Activated CD4-positive, alpha-beta memory T cell treated with anti-CD3 and anti-CD28 coated beads, Interleukin-2, amount 10 ng/mL, durations not matched to agents 7 days and 5 days (primary cell): ENCODE measurements at places on chromosomes 7 and 10. TPM values are rescaled to one million over a fixed set of nuclear protein-coding genes. Genes with fewer than 3 reads are reported as not detected.

DNA sequence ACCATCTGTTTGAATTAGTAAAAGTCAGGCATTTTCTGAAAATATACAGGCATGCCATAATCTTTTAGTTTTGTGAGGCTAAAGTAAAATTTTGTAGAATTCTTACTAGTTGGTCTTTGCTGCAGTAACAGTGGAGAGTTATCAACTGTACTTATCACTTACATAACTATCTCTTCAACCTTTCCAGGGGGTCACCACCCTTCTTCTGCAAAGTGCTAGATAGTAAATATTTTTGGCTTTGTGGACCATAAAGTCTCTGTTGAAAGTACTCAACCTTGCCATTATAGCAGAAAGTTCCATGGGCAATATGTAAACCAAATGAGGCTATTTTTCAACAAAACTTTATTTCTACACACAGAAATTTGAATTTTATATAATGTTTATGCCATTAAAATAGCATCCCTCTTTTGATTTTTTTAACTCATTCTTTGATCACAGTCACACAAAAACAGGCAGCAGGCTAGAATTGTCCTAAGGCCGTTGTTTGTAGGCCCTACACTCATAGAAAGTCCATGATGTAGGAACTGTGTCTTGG lies 59.5 kb upstream of the KLF6 start:
- DNase-seq: no peak

GRCh38 chr7:2559283-2559950 lies 638 bp downstream of the IQCE start:
- DNase-seq: peak; percentile 54

DNA sequence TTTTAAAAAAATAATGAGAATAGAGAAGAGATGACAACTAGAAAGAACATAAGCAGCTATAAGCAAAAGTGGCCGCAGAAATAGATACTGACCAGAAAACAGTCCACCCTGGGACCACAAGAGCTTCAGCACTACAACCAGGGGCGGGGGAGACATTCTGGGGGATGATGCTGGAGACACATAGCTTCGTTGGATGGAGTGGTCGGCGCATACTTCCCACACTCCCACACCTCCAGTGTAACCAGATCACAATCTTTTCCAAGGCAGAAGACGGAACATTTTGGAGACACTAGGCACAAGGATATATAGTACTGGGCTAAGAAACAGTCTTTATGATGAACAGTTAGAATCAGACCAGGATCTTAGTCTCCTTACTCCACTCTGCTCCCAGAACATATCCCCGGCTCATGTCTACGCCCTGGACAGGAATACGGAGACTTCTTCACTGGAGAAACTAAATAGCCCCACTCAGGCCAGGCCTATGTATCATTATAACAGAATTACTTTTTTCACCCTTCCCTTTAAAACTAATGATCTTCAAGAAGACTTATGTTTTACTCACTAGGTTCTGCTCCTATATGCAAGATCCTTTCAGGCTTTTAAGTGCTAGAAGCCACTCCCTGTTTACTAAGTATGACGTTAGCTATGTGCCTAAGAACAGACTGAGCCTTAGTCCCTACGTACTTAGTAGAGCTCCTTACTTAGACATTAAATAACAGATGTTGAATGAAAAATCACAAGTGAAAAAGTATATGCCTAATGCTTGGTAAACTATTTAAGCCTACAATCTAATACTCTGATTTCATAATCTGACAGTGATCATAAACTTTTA lies 169.6 kb downstream of the SRPK2 start:
- DNase-seq: no peak

GRCh38 chr10:75280236-75280635 lies 44.5 kb upstream of the COMTD1 start:
- no peak for DNase-seq

GRCh38 chr10:111984057-111984456 lies 199.5 kb downstream of the GPAM start:
- DNase-seq: no peak

DNA sequence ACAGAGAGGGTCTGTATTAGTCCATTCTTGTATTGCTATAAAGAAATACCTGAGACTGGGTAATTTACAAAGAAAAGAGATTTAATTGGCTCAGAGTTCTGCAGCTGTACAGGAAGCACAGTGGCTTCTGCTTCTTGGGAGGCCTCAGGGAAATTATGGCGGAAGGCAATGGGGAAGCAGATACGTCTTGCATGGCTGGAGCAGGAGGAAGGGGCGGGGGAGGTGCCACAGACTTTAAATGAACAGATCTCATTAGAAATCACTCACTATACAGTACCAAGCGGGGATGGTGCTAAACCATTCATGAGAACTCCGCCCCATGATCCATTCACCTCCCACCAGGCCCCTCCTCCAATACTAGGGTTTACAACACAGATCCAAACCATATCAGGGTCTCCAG lies 3.7 kb upstream of the CALU start:
- no peak for DNase-seq

DNA sequence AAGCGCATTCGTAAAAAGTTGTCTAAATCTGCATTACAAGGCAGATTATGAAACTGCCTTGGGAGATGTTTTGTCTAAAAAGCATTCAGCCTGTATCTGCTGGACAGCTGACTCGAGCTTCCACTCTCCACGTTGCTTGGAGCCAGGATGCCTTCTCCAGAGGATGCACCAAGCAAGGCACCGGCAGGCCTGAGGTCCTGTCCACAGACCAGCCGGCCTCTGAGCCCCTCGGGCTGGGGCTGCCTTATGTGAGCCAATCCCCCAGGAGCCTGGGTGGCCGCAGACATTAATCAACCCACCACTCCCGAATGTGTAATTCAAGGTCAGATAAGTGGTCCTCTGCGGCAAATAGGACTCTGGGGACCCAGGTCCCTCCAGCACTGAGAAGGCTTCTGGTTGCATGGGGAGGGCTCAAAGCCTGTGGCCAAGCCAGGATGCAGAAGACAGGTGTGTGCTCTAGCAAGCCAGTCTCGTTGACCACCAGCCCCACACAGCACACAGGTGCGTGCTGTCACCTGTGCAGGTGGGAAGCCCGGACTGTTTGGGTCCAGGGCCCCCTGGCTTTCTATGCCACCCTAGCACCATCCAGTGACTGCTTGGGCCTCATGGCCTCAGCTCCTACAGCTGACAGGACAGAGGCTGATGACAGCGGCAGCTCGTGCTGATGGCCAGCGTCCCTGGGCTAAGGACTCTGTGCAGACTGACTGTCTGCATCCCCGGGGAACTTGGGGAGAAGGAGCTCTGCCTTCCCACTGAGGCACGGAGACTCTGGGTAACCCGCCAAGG lies 4.8 kb upstream of the RET start:
- DNase-seq: no peak

- no peak for DNase-seq
These were observed 129.7 kb upstream of the PPP2R2D start for GRCh38 chr10:131770946-131771633.

GRCh38 chr10:101995451-101996063 lies 60.4 kb downstream of the ARMH3 start:
- no peak for DNase-seq

- DNase-seq: no peak
These were observed 186.8 kb downstream of the WDR37 start for GRCh38 chr10:1242975-1243374.

DNA sequence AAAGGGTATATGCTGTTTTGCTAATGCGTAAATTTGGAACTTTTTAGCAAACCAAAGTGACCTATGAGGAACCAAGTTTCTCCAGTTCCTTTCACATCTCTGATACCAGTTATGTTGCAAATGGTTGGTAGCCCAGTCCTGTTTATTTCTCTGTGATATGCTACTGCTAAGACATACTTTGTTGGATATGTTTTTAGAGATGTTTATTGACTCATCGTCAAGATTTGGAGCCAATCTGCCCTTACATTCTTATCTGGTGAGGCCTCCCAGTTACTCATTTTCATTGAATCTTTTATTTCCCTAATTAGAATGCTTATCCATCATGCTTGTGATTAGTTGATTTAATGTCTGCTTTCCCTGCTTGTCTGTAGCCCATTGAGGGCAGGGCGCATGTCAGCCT lies 58.9 kb downstream of the LRGUK start:
- no peak for DNase-seq

DNA sequence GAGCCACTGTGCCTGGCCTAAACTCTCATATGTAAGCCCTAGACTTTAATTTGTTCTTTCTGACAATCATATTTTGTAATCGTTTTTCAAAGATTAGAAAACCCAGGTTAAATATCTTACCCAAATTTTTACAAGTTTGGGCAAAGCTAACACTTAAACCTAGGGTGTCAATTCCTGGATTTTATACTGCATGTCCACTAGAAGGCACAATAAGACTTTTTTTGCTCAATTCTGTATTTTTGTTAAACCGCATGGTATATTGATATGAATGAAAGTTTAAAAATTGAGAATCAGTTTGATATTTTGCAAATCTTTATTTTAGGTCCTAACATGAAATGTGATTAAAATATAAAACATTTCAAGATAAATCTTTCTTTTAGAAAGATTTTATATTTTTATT lies 29.3 kb downstream of the DYNC2I1 start:
- no peak for DNase-seq

- no peak for DNase-seq
These were observed 11.7 kb downstream of the NOC3L start for GRCh38 chr10:94351089-94351488.

DNA sequence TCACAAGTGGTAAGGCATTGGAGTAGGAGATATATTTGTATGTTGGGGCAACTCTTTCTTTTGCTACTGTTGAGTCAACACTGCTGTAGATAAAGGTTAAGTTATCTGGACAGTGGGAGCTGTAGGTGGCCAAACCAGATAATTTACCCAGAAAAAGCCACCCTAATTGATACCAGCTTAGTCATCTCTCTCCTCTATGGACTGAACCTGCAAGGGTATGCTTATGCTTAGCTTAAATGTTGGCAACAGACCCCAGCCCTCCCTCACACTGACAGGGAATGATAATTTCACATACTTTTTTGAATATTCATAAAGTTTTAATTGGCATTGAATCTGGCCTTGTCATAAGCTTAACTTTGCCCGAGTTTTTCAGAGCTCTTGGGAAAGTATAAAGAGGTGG lies 66.3 kb downstream of the CREB5 start:
- no peak for DNase-seq

GRCh38 chr7:45515346-45515745 lies 58.8 kb upstream of the ADCY1 start:
- no peak for DNase-seq

GRCh38 chr7:133479456-133480065 lies 226.7 kb downstream of the EXOC4 start:
- no peak for DNase-seq

- no peak for DNase-seq
These were observed 4.5 kb upstream of the NPY start for GRCh38 chr7:24279512-24279911.

DNA sequence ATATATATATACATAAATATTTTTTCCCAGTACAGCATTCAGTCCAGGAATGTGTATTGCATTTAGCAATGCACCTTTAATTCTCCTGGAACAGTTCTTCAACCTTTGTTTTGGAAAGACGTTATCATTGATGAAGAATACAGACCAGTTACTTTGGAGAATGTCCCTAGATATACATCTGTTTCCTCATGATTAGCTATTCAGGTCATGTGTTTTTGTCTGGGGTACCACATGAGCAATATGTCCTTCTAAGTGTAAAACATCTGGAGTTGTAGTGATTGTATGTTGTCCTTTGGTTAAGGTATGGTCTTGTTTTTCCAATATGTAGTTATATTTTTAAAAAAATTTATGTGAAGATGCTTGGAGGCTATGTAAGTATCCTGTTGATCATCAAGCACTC lies 10.2 kb downstream of the BZW2 start:
- DNase-seq: no peak

- DNase-seq: no peak
These were observed 98.9 kb upstream of the PRKCQ start for GRCh38 chr10:6678956-6679355.

GRCh38 chr7:158343526-158343925 lies 244.1 kb downstream of the PTPRN2 start:
- no peak for DNase-seq

GRCh38 chr7:146345251-146345650 lies 228.7 kb downstream of the CNTNAP2 start:
- DNase-seq: no peak

DNA sequence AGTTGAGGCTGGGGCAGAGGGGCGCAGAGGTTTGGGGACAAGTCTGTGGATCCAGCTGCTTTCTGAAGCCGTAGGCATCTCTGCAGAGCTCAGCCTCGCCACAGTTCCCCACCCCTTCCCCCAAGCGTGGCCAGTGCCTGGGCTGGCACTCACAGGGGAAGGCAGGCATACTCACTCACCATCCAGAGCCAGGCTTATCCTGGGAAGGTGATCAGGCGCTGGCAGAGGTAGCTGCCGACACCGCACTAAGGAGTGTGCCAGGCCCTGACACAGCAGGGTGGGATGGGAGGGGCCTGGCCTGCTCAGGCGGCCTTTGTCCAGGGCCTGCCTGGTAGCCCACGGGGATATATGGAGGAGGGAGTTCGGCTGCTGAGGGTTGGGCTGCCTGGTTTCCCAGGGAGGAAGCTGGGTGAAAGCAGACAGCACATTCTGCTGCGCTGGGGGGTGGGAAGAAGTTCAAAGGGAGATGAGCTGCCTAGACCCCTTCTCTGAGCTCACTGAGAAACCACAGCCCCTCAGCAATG lies 15.9 kb downstream of the VSIR start:
- DNase-seq: no peak

GRCh38 chr7:101916876-101917275 lies 99.5 kb downstream of the CUX1 start:
- DNase-seq: no peak

SLC29A4 gene
- total RNA-seq: 0.45 TPM

ADARB2 gene
- total RNA-seq: 2.5 TPM

RNF32 gene
- 4.1 TPM for total RNA-seq

PLXNA4 gene
- total RNA-seq: 1.4 TPM

PDE6C gene
- total RNA-seq: not detected

SLC39A12 gene
- total RNA-seq: not detected

TMEM213 gene
- total RNA-seq: 0.73 TPM

SEMA3C gene
- not detected for total RNA-seq

GTF2I gene
- total RNA-seq: 145 TPM

HIF1AN gene
- total RNA-seq: 58.8 TPM

SYNPO2L gene
- total RNA-seq: not detected

SLC26A3 gene
- total RNA-seq: not detected

PLPP4 gene
- not detected for total RNA-seq

GPC2 gene
- total RNA-seq: 3.8 TPM
